ENCODE measurements at places on chromosomes 5 and 9.

DNA sequence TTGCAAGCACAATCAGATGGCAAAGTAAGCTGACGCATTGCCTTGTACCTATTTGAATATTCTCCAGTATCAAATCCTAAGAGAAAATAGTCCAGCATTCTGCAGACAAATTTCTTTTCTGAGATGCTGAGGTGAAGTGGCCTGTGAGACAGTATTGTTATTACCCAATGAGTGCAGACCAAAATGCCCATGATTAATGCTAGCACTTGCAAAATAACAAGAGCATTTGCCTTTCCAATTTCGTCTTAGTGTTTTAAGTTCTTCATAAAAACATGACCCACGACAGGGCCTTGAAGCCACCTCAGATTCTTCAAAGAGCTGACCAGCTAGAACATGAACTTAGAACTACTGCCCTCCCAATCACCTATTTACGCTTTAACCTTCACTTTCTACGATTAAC lies 2.6 kb upstream of the IQGAP2 start:
- no peak for DNase-seq

- no peak for DNase-seq
Observed at GRCh38 chr5:57664700-57665099, 182.1 kb upstream of the ACTBL2 start.

DNA sequence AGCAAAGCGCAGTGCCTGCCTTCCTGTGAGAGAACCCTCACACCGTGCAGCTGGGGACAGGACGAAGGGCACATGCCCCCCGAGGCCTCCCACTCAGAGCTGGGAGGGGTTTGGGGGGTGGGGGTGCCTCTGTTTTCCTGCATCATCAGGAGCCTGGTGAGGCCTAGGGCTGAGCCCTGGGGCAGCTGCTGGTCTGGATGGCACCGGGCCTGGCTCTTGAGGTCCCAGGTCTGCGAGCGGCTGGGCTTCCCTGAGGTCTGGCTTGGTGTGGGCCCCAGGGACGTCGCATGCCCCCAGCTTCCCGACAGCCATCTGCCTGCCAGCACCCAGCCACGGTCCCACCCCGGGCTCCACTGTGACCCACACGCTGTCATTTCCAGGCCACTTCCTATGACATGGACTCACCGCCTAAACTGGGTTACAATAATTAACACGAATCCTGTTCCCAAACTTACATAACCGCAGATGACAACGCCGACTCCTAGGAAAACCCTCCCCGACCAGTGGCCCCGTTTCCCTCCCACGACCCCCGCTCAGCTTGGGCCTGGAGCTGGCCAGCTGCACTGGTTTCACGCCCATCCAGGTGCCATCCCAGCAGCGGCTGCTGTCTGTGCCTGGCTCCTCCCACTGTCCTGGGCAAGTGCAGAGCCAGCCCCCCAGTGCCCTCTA lies 8.7 kb downstream of the NACC2 start:
- DNase-seq, result no peak

GRCh38 chr5:149172709-149173505 lies 31.6 kb downstream of the ABLIM3 start:
- DNase-seq, result no peak

DNA sequence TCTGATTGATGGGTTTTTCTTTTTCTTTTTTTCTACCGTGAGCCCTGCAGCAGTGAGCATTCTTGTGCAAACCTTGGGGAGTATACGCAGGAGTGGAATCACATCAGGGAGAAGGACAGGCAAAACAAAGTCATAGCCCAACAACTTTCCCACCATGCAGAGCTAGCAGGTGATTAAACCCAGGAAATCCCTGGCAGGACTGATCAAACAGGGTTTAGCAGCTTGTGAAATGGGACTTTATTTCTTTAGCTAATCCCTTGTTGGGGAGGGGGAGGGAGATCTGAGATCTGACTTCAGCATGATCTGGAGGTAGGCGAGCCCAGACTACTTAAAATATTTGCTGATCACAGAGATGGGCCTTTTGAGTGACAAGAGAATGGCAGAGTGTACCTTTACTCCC lies 162.0 kb upstream of the GLRA1 start:
- no peak for DNase-seq

GRCh38 chr5:135100011-135100410 lies 66.0 kb upstream of the PITX1 start:
- DNase-seq, result no peak

DNA sequence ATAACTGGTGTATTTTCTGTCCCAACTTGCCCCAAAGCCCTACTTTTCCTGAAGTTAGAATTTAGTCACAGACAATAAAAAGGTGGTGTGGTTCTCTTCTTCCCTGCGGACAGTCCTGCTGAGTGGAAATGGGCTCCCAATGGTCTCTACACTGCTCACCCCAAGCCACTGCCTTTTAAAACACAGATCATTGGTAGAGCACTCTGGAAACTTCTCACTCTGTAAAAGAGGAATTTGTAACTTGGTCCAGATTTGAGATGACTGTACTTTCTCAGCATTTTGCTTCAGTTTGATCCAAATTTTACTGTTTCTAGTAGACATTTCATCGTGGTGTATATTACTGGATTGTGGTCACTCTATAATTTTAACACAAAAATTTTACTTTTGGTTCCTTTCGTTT lies 80.3 kb upstream of the ROR2 start:
- DNase-seq, result no peak

DNA sequence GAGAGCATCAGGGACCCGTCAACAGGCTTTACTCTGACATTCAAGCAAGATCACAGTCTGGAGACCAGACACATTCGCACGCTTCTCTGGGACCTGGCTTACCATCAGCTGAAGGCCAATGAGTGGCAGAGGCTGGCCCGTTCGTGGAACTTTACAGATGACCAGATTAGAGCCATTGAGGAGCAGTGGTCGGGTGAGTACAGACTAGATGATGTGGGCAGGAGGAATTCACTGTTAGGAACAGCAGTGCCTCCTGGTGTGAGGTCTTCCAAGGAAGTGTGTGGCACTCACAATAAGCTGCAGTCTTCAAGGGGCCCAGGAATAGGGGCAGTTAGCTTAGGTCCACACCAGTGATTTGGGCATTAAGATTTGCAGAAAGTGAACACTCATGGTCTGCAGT lies 50.4 kb downstream of the POC5 start:
- DNase-seq, result no peak

DNA sequence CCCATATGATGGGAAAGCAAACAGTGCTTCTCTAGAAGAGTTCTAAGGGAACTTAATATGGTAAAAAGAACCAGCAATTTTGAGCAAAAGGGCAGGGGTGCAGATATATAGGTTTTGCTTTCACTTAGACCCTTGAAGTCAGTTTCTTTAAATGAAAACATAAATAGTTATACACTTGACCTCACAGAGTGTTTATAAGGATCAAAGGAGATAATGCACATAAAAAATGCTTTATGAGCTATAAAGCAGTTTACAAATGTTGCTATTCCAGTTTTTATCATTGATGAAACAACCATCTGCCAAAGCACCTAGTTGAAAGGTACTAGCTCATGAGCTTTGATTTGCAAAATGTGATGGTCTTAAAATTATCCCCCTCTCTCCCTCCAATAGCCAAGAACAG lies 45.7 kb downstream of the ITGA2 start:
- no peak for DNase-seq

GRCh38 chr9:130824643-130825350 lies 10.3 kb upstream of the ABL1 start:
- no peak for DNase-seq

DNA sequence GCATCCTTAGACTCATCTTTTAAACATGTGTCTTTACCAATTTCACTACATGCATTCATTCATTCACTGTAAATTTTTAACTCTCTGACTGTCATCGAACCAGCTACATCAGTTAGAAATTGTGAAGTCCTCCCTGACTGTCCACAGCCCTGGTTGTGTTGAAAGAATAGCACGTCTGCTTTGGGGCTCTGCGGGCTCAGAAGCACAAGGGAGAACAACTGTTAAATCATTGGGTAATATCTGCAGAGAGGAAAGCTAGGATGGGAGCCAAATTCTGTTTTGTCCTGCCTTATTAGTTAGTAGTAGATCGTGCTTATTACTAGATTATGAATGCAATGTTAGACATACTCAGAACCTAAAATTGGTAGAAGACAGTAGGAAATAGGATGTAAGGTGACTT lies 26.3 kb upstream of the FAM120AOS start:
- DNase-seq, result no peak

GRCh38 chr5:170087168-170087817 lies 18.4 kb upstream of the FOXI1 start:
- no peak for DNase-seq

DNA sequence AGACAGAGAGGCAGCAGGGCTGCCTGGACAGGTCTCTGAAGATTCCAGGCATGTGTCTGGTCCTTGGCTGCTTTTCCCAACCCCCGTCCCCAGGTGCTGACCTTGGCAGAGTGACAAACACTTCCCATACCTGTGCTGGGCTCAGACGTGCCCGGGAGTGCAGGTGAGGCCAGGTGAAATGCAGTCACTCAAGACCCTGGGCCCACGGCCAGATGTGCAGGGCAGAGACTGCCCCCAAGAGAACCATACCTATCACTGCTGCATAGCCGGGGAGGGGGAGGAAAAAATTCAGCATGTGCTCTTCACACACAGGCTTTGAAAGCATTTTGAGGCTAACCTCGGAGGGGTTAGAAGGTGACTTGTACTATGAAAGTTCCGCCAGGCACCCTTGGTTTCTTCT lies 22.6 kb downstream of the CCNJL start:
- DNase-seq, result no peak

GRCh38 chr9:33748633-33749304 lies 46.6 kb upstream of the PRSS3 start:
- no peak for DNase-seq

DNA sequence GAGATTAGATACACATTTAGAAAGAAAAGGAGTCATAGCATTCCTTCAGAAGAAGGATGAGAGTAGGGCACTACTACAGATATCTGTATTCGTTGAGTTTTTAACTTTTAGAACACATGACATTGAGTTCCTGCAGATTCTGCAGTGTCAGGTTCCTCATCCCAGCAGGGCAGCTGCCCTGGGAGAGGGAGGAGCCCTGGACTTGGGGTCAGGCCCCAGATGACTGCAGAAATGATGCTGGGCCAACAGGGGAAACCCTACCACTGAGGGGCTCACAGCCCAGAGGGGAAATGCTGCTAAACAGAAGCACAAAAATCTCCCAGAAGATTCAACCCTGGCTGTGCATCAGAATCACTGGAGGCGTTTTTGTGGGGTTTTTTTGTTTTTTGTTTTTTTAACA lies 68.9 kb upstream of the TAF1L start:
- no peak for DNase-seq

DNA sequence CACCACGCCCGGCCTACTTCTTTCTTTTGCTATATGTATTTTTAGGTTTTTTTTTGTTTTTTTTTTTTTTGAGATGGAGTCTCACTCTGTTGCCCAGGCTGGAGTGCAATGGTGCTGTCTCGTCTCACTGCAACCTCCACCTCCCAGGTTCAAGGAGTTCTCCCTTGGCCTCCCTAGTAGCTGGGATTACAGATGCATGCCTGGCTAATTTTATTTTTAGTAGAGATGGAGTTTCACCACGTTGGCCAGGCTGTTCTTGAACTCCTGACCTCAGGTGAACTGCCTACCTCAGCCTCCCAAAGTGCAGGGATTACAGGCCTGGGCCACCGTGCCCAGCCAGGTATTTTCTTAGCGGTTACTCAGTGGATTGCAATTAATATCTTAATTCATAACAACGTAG lies 23.9 kb upstream of the C5orf24 start:
- no peak for DNase-seq

GRCh38 chr5:173972925-173973615 lies 15.9 kb upstream of the C5orf47 start:
- DNase-seq, result peak; percentile 75

DNA sequence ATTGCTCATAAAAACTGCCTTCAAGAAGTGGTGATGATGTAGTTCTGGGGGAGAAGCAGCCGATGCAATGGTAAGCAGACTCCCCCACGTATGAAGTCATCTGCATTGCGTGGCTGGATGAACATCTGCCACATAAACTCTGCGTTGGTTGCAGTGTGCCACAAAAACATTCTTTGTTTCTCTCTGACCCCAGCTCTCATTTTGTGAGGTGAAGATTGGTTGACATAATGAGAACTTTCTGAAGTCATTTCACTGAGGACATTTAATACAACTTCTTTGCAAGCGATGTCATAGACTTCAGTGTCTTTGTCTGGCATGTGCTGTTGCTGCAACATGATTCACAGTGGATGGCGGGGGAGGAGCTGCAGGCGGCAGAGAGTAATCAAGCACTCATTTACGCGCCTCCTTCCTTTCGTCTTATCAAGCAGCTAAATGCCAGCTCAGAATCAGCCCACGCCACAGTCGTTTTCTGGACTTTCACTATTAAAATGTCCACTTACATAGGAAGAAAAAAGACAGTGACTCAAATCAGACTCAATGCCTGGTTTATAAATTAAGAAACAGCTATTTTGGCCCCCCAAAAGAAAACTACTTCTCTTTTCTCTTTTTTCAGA lies 91.5 kb upstream of the NFIL3 start:
- DNase-seq, result peak; percentile 56

GRCh38 chr5:147393874-147394672 lies 115.8 kb downstream of the DPYSL3 start:
- DNase-seq, result no peak

GRCh38 chr5:88725454-88725853 lies 157.5 kb downstream of the MEF2C start:
- DNase-seq, result no peak

GRCh38 chr5:2196989-2197619 lies 314.4 kb upstream of the IRX4 start:
- no peak for DNase-seq

GRCh38 chr5:5480481-5481111 lies 58.1 kb downstream of the ICE1 start:
- no peak for DNase-seq

GRCh38 chr5:116152169-116152568 lies 67.3 kb downstream of the COMMD10 start:
- DNase-seq, result no peak

DNA sequence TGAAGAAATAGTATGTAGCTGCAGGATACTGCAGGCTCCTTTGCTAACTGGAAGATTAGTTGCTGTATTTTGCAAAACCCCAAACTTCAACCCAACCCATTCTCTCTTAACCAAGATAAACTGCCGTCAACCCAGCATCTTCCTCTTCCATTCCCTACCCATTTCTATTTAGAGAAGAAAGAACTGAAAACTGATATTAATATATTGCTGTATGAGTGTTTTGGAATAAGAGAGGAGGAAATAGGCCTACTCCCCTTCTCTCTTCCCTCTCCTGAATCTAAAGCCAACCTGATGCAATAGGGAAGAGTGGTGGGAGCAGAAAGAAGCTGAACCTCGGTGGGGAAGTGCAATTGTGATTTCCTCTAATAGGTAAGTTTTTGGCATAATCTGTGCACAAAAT lies 83.7 kb downstream of the TMEM215 start:
- no peak for DNase-seq

DNA sequence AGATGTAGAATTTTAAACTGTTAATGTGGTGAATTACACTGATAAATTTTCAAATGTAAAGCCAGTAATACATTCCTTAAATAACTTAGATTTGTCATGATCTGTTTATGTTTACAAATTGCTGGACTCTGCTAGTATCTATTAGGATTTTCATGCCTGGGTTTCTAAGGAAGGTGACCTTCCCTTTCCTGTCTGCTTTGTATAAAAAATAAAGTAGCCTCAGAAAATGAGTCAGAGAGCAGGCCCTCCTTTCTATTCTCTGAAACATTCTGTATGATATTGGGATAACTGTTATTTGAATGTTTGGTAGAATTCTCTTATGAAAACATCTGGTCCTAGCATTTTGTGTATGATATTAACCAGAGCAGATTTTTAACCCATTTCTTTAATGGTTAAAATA lies 255.3 kb downstream of the SYK start:
- DNase-seq, result no peak

- no peak for DNase-seq
Observed at GRCh38 chr5:59503220-59503619, 390.3 kb downstream of the PDE4D start.
